M059J (cell line): ENCODE measurements at places on chromosomes 5 and 9. TPM values are rescaled to one million over a fixed set of nuclear protein-coding genes. Genes with fewer than 3 reads are reported as not detected.

DNA sequence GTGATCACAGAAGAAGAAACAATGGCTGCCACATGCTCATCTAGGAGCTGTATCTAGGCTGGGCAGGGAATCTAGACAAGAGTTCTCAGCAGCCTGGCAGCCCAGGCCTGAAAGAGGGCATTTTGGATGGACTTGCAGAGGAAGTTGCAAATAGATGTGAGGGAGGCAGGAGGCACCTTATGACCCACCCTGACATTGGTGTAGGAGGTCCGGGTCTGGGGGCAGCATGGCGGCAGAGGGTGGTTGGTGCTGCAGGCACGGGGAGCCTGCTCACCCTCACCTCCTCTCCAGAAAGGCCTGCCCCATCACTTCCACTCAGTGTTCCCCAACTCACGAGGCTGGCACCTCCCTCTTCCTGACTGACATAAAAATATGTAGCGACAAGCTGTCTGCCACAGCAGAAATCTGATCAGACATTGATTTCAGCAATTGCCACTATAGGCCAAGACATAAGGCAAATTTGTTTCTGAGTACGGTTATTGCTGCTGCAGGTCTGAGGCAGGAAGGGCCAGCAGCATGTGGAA, 217.6 kb downstream of the PBX3 start:
- no peak for DNase-seq

- no peak for DNase-seq
Measured at GRCh38 chr5:6736106-6736505, 22.9 kb downstream of the TENT4A start.

DNA sequence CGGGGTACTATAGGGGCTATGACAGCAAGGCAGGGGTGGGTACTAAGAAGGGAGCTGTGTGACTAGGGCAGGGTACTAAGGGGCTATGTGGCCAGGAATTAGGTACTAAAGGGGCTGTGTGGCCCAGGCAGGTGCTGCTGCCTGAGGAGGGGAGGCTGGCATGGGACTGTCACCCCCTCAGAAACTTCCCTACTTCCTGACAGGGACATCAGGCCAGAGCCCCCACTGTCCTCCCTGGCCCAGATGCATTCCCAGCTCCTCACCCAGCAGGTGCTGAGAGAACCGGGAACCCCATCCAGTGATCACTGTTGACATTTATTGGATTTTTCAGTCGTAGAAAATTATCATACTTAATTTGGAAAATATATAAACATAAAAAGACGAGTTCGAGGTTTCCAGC, 26.6 kb downstream of the IRX2 start:
- DNase-seq, result no peak

DNA sequence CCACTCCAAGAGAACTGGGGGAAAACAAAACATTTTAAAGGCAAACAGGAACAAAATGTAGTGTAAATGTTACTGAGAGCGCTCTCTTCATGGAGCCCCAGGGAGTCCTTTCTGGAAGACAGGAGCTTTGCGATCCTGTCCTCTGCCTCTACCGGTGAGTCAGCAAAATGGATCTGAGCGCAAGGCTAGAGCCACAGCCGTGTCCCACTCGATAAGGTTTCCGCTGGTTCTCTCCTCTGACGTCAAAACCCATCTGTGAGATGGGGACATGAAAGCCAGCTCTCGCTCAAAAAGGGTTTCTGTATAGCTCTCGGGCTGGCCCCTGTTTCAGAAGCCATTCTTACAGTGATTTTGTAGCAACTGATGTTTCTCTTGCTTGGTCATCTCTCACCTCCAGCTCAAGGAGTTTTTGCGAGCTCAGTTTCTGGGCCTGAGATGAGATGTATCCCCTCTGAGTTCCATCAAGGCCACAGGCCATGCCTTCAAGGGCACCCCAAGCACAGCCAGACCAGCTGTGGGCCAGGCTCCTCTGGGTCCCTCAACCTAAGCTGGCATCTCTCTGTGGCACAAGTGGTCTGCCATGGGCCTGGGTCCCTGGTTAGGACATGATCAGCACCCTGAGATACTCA, 101.6 kb downstream of the FSTL4 start:
- DNase-seq, result no peak

DNA sequence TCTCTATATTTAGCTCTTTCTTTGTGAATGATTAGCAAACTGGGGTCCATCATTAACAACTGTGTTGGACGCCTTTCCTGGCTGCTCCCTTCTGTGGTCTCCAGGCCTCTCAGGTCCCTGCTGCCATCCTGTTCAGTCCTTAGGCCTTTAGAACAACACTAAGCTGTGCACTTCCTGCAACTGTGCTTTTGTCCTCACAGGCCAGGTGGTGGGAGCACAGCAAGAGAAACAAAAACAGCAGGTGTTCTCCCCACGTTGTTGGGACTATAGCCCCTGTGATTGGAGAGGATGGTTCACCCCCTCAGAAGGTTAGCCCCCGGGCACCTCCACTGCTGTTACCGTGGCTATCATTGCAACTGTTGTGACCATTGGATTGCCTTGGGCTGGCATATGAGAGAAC, 41.7 kb upstream of the CLINT1 start:
- no peak for DNase-seq

DNA sequence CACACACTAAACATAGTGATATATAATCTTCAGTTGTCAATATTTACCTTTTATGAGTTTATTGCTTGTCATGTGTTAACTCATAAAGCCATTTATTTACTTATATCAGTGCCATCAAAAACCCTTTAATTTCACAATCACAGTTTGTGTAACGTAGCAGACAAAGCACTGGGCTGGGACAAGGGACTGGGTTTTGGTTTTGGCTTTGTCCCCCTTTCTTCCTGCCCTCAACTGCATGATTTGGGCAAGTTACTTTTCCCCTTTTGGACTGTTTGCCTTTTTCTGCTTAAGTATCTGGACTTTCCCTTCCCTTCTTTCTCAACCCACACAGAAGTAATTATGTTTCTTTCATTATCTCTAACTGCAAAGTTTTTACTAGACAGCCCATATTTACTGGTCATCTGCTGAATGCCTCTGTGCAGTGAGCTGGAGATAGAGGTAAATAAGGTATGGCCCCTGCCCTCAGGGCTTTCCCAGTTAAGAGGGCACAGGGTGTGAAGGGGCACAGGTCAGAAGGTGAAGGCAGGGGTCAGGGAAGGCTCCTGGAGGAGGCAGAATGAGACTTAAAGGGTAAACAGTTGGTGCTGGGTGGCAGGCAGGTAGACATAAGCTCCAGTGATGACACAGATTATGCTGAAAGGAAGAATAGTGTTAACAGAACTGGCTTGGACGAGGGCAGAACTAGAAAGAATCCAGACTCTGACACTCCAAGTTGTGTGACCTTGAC, 14.8 kb upstream of the NR3C1 start:
- DNase-seq, result no peak

DNA sequence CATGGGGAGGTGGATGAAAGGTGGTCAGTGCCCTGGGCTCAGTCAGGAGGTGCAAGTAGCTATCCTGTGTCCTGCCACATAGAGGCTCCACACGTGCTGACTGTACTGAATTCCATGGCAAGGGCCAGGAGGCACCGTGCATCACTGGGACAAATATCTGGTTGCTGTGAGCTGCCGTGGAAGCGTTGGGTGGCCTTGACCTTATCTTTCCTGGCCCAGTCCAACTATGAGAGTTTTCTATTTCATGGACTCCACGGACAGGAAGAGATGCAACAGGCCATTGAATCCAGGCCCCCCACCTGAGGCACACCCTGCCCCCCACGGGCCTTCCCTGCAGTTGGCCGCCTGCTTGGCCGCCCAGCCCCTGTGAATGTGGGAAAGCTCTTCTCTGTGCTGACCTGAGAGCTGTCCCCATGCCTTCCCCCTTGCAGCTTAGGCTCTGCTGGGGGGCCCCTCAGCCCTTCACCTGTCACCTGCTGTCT, 1.7 kb downstream of the GRHPR start:
- no peak for DNase-seq

GRCh38 chr5:10921160-10921559, 160.1 kb upstream of the DAP start:
- DNase-seq, result no peak

The OLFML2A gene
- total RNA-seq, result 2.4 and 9.3 TPM in 2 replicates

The UBAP2 gene
- 9.4 and 15.2 TPM in 2 replicates for total RNA-seq
